ENCODE measurements at places on chromosomes 5 and 9. TPM values are rescaled to one million over a fixed set of nuclear protein-coding genes. Genes with fewer than 3 reads are reported as not detected.

The PTPA gene
- 159 TPM for total RNA-seq

The PCDHB11 gene
- 2.7 TPM for total RNA-seq

The HINT2 gene
- total RNA-seq = 56.7 TPM

The OBP2B gene
- not detected for total RNA-seq

The TSLP gene
- 2.3 TPM for total RNA-seq

The PFN3 gene
- not detected for total RNA-seq

The PCDHA2 gene
- 0.08 TPM for total RNA-seq

The PKD2L2 gene
- total RNA-seq = not detected

The HAVCR2 gene
- 4.7 TPM for total RNA-seq

The SPATA31C2 gene
- total RNA-seq = not detected

The OGN gene
- 27.7 TPM for total RNA-seq

The PTGDS gene
- total RNA-seq = 5,556 TPM

The UGT3A2 gene
- total RNA-seq = not detected

The PCDH12 gene
- 7.9 TPM for total RNA-seq

The SHB gene
- 25.7 TPM for total RNA-seq

The MSH3 gene
- total RNA-seq = 10.2 TPM

The WNT8A gene
- not detected for total RNA-seq

The SLC46A2 gene
- total RNA-seq = not detected

The THBS4 gene
- 9.1 TPM for total RNA-seq

The SV2C gene
- 0.88 TPM for total RNA-seq

The TEX48 gene
- total RNA-seq = not detected

The AOPEP gene
- 170 TPM for total RNA-seq

The INSL4 gene
- not detected for total RNA-seq

The PCDHB4 gene
- 2.6 TPM for total RNA-seq

The ANGPTL2 gene
- 69.5 TPM for total RNA-seq

The TTC39B gene
- total RNA-seq = 3.4 TPM

The C5orf52 gene
- total RNA-seq = not detected

The GMCL2 gene
- total RNA-seq = not detected

The PCDHA10 gene
- 0.06 TPM for total RNA-seq

The SLC6A7 gene
- not detected for total RNA-seq

The SPATA31A3 gene
- not detected for total RNA-seq

The TXNDC8 gene
- total RNA-seq = not detected

The TRAF2 gene
- total RNA-seq = 6.1 TPM

The GABBR2 gene
- not detected for total RNA-seq

The SLIT3 gene
- total RNA-seq = 127 TPM

The APBA1 gene
- 6.5 TPM for total RNA-seq

The DDX31 gene
- total RNA-seq = 3.7 TPM

The SNX24 gene
- total RNA-seq = 11.5 TPM

The HSPA5 gene
- total RNA-seq = 272 TPM

The C5 gene
- 1.5 TPM for total RNA-seq

The CDHR2 gene
- total RNA-seq = 0.40 TPM

The SPATA31D4 gene
- not detected for total RNA-seq

The DBN1 gene
- total RNA-seq = 44.8 TPM

Data from right cardiac atrium (tissue), 5 donors.